NCI-H146 (cell line): ENCODE measurements at places on chromosomes 7 and 10.

DNA sequence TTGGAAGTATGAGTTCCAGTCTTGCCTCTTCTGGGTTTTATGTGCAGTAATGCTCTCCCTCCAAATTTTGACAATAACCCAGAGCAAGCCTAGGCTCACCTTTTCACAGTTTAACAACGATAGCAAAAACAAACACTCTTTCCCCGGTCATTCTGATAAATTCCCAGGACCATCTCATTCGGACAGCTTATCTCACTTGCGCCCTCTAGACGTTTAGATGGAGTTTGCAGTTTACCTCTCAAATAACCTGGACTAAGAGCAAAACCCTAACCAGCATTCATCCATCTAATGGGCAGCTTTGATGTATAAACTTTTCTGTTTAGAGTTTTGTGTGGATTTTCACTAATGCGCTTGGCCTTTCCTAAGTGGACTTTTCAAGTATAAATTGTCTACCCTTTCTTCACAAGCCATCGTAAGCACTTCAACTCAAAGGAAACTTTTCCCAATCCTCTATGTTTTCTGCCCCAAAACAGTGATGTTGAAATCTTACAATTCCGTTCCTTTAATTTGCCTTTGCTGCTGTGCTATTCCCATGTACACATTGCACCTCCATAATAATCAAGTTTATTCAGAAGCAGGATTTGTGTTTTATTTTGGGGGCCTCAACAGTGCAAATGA is 114.9 kb downstream of the HDAC9 start:
- peak; percentile 29 for DNase-seq

GRCh38 chr10:65313406-65313805 is 1612.4 kb upstream of the LRRTM3 start:
- DNase-seq, result no peak

- DNase-seq, result no peak
Measured at GRCh38 chr10:101061624-101062231, at the start of gene KAZALD1. Gene KAZALD1 (plus strand): TSS chr10:101061989. CDS start chr10:101062593, 604 bp downstream.

GRCh38 chr10:6108631-6109443 is 20.0 kb downstream of the RBM17 start:
- DNase-seq, result peak; percentile 53

GRCh38 chr7:43505412-43505811 is 77.5 kb upstream of the STK17A start:
- no peak for DNase-seq

- peak; percentile 42 for DNase-seq
Measured at GRCh38 chr10:78596556-78596955, 472.2 kb upstream of the ZMIZ1 start.

DNA sequence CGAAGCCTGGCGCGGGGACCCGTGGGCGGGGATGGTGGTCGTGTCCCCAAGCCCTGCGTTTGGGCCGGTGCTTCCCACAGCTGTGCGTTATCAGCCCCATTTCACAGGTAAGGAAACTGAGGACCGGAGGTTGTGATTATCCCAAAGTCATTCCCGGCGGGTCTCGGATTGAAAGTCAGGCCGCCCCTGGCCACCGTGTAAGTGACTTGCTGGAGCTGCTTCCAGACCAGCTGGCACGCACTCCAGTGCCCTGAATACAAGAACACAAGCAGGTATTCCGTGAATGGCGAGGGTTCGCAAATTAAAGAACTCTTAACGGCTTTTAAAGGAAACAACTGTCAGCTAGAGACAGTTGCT is 675 bp upstream of the ATE1 start:
- DNase-seq, result peak; percentile 48

DNA sequence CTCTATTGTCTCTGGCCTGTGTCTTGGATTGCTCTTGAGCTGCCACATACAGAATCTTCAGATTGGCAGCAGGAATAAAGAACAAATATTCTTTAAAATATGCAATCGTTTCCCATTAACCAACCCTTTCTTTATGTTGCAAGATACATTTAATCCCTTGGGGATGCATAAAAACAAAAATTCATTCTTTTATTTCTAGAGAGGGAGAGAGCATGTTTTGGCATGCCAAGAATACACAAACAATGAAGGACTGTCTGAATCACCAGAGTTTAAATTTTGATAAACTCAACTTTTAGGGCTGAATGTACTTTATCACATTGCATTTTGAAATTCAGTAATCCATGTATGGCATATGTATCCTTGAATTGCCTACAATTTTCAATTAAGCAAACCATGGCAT is 154.3 kb upstream of the SEMA3D start:
- no peak for DNase-seq

DNA sequence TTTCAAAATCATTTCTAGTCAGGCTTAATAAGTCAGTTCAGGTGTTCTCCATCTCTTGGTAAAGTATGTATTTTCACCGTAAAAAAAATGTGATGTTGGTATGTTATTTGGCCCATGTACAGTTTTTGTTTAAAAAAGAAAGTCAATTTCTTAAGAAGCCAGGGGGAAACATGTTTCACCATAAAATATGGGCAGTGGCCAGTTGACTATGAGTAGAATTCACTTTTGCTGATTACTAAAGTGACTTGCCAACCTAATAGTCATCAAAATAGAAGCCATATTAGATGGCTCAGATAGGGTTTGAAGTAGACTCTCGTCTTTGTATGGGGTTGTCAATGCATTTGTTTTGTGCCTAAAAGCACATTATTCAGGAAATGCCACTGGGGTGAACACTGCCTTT is 266.3 kb downstream of the BICC1 start:
- no peak for DNase-seq

GRCh38 chr7:110170841-110171240 is 920.1 kb upstream of the LRRN3 start:
- DNase-seq, result peak; percentile 1

DNA sequence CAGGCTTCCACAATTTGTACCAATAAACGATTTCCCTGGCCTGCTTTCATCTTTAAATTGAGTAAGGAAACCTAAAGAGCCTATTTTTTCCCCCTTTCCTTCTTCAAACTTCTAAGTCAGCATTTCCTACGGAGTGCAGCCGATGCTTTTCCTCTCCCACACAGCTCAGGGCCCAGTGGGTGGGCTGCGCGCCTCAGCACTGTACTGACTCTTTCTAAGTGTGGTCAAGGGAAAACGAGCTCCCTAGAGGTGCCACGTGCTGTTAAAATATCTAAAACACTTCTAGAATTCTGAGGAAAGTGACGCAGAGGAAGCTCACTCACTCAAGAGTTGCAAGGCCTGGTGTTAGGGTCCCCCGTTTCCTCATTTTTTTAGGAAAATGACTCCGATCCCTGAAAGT is 29.0 kb downstream of the STEAP1B start:
- no peak for DNase-seq

- DNase-seq, result no peak
Measured at GRCh38 chr7:102064361-102065025, 222.2 kb upstream of the SH2B2 start.

DNA sequence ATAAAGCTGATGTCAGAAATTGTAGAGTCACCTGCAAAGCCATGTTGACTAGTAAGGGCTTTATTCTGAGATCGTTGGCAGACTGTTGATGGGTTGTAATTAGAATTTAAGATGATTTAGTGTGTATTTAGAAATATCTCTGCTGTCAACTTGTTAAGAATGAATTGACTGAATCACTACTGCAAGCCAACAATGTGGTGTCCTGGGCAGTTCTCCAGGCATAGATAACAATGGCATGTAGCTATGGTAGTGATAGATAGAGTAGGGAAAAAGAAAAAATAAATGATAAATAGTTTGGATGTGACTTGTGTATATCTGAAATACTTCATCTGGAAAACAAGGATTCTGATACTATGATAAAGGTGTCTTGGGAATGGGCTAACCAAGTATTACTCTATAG is 640.2 kb downstream of the ARL4A start:
- DNase-seq, result no peak

DNA sequence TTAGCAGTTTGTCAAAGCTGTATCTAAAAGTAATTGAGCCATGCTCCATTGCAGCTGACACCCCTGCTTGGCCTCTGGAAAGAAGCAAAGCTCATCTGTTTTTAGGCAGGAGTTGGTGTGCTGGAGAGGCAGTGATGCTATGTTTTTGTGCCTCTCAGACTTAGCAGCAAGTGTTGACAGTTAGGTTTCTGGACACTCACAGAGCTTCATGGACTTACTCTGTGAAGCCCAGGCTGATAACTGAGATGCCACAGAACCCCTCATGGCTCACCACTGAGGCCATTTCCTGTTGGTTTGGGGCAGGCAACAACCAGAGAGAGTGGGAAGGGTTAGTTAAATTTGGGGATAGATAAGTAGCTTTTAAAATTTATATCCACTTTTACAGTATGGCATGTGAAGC is 59.8 kb downstream of the BTAF1 start:
- no peak for DNase-seq

DNA sequence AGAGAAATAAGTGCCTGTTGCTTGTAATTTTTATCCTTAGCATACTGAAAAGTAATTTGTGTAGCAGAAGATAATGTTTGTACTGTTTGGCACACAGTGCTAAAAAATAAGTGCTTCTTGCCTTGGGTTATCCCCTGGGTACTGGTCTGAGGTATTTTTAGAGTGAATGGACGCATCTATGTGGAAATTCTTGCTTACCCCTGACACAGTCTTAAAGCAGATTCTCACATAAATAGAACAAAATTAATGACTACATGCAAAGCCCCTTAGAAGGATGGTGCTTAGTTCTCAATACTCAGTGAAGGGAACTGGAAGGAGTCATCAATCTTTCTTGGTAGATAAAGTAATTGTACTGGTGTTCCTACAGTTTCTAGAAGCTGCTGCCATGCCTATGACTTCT is 548.6 kb downstream of the ARL4A start:
- DNase-seq, result no peak

DNA sequence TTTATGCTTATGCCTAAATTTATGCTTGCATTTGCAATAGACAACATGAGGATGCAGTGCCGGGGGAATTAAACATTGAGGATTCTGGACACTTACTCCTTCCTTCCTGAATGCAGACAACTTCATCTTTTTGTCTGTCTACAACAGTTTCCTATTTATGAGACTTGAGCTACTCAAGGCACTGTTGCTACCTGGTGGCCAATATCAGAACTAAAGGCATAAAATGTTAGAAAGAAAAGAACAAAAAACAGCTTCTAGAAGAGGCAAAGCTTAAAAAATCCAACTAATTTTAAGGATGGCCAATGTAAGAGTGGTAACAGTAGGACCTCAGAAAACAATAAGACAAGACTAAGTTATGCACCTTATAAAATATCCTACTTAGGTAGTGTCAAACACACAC is 144.5 kb upstream of the PTN start:
- no peak for DNase-seq

- peak; percentile 68 for DNase-seq
Measured at GRCh38 chr10:96395931-96396877, 37.4 kb upstream of the OPALIN start.

- DNase-seq, result no peak
Measured at GRCh38 chr7:96977445-96977844, 27.9 kb upstream of the DLX6 start.

DNA sequence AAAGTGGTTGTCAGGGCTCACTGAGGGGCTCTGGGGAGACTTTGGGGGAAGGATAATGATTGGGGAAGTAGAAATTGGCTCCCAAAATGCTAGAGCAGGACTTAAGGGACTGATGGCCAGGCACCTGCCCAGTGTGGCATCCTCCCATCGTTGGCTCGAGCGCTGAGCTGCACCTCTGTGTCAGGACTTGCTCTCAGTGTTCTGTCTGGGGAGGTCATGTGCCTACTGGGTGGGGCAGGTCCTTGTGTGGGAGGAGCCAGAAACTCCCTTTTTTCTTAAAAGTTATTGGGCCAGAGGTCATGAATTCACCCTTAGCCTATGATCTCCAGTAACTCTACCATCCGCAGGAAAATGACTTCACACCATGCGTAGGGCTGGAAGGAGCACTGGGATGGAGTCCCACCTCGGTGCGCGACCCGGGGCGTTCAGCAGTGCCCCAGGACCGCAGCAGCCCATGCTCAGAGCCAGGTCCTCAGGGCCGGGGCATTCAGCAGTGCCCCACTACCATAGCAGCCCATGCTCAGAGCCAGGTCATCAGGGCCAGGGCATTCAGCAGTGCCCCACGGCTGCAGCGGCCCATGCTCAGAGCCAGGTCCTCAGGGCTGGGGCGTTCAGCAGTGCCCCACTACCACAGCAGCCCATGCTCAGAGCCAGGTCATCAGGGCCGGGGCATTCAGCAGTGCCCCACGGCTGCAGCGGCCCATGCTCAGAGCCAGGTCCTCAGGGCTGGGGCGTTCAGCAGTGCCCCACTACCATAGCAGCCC is 221.9 kb downstream of the EBF3 start:
- DNase-seq, result no peak

DNA sequence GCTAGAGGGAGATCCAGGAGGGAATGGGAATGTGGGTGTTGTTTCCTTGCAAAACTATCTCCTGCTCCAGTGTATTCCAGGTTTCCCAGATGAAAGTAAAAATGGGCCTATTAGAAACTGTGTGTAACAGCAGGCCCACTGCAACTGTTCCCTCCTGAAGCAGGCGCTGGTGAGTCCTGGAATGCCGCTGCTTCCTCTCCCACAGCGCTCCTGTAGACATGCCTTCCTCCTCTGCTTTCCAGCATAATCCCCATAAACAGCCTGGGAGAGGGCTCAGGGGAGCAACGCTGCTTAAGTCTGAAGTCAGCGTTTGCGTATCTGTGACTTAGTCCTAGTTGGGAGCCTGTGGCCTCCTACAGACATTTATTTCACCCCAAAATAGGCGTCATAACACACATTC is 551.0 kb upstream of the FOXK1 start:
- DNase-seq, result no peak

DNA sequence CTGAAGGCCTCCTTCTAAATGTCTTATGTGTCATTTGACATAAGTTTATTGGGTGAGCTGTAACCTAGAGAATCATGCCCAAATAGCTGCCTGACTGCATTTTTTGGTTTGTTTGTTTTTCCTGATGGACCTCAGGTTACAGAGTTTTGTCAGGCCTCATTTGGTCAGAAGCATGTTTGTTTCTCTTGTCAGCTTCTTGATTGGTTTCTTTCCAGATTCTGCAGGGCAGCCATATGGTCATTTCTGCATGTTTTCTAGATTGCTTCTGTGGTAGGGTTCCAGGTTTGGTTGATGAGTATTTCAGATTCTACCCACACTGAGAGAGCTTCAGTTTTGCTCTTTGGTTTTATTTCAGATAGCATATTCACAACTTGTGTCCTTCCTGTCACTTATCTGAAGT is 28.0 kb downstream of the GLCCI1 start:
- DNase-seq, result no peak

DNA sequence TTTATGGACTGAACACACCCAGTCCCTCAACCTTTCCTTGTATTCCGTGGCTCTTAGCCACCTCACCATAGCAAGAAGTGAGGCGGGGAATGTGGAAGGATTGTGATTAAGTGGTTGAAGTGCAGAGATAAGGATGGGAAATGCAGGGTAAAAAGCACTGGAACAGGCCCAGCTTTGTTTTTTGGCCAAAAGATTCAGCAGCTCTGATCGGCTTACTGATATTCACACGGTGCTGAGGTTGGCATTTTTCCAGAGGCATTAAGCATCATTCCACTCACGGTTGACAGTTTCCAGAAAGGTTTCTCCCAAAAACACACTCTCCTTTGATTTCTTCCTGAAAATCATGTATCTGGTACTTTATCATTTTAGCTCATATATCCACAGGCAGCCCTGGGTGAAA is 544.2 kb downstream of the CNTNAP2 start:
- no peak for DNase-seq

- no peak for DNase-seq
Measured at GRCh38 chr10:31587691-31588090, 268.7 kb downstream of the ZEB1 start.

- DNase-seq, result no peak
Measured at GRCh38 chr7:8133188-8133848, 128.6 kb downstream of the ICA1 start.
